ENCODE measurements at places on chromosomes 2 and 18.
A peak's percentile ranks its signal among the peaks of the same experiment; 100 is the strongest.

- no peak for DNase-seq
Measured at GRCh38 chr2:60447943-60448342, 105.5 kb downstream of the BCL11A start.

- DNase-seq, result no peak
Measured at GRCh38 chr2:18251486-18251885, 309.0 kb downstream of the RDH14 start.

DNA sequence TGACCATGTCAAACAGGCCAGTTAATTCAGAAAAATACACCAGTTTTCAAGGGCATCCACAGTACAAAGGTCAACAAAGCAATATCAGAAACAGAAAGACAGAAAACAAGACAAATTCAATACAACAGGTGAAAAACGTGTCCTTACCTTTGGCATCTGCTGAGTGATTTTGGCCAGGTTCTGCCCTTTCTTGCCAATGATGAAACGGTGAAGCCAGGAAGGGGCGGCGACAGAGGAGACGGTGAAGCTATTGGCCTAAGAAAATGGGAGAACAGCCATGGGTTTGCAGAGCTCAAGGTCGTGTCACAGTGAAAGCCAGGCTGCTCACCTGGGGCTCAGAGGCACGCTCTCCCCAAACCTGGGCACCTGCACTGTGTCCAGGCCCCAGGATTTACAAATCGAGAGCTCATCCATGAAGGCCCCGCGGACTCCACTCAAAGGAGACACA, 60.5 kb downstream of the HDLBP start:
- no peak for DNase-seq

GRCh38 chr2:152242787-152243472, 67.4 kb upstream of the STAM2 start:
- DNase-seq, result no peak

DNA sequence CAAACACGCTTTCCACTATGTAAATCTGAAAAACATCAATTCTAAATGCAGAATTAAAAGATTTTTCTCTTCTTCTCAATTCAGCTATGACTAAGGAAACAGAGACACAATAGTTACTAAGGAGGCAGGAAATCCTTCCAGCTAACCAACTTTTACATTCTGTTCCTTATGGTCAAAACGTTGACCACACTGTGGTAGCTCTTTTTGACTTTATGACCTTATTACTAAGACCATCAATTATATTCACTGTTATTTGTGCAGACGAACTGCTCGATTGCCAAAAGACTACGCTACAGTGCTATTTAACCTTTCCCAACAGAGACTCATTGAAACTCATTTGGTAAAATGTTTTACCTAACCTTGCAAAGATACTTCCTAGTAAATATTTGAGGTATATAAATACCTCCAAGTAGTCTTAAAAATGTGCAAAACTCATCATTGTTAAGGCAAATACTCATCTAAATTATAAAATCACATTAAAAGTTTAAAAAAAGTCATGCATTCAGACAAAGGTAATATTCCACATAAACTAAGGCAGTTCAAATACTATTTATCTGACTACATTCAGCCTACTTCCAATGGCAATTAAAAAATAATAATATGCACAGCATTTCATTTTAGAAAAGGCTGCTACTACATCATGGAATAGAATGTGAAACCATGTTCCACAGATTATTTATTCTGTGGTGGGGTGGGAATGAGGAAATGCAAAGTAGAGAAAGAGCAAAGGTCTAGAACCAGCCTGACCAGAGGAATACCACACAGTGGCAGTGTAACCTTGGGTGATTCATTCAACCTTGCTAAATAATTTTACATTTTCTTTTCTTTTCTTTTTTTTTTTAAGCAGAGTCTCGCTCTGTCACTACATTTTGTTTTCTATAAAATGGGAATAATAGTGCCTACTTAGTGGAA, 139.9 kb downstream of the THADA start:
- DNase-seq, result peak; percentile 82

GRCh38 chr2:40436093-40436475, 15.8 kb downstream of the SLC8A1 start:
- peak; percentile 41 for DNase-seq

DNA sequence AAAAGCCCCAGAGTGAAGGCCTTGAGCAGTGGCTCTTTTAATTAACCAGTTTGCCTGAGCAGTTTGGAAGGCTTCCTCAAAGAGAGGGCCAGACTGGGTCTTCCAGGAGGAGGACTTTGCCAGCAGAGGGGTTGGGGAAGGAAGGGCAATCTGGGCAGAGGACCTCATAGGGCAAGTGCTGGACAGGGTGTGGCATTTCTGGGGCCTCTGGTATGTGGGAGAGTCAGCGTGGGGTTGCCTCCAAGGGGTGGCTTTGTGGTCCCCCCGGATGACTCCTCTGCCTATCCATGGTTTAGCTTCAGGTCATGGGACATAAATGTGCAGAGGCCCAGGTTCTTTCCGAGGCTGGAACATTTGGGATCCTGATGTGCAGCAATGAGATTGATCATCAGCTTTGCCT, 12.6 kb downstream of the GLI2 start:
- no peak for DNase-seq

GRCh38 chr2:27909901-27910300, 19.4 kb downstream of the BABAM2 start:
- no peak for DNase-seq

DNA sequence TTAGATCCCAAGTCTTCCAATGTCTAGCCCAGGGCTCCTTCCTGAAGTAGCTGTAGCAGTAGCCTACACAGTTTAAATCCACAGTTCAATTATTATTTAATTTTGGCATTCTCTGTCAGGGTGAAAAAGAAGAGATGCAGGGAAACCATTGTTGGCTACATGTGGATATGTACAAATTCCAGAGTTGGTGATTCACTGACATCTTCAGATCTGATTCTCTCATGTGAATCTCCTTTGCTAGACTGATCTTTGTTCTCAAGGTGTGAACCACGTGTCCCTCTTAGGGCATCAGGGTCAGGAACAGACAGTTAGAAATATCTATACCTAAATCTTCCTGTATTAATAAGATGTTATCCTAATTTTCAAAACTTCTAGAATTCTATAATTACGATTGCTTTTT, 36.7 kb downstream of the ADCYAP1 start:
- DNase-seq, result no peak

DNA sequence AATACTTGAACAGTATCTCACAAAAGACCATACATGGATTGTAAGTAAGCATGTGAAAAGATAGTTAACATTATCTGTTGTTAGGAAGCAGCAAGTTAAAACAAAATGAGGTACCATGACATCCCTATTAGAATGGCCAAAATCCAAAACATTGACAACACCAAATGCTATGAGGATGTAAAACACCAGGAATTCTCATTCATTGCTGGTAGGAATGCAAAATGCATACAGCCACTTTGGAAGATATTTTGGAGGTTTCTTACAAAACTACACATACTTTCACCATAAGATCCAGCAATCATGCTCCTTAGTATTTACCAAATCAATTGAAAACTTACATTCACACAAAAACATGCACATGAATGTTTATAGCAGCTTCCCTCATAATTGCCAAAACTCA, 30.9 kb upstream of the ICOS start:
- DNase-seq, result no peak

- no peak for DNase-seq
Measured at GRCh38 chr2:15908371-15908770, 32.0 kb upstream of the MYCN start.

GRCh38 chr2:173442542-173442941, 87.9 kb downstream of the CDCA7 start:
- no peak for DNase-seq

- peak; percentile 55 for DNase-seq
Measured at GRCh38 chr2:152055366-152056108, 43.3 kb downstream of the CACNB4 start.

DNA sequence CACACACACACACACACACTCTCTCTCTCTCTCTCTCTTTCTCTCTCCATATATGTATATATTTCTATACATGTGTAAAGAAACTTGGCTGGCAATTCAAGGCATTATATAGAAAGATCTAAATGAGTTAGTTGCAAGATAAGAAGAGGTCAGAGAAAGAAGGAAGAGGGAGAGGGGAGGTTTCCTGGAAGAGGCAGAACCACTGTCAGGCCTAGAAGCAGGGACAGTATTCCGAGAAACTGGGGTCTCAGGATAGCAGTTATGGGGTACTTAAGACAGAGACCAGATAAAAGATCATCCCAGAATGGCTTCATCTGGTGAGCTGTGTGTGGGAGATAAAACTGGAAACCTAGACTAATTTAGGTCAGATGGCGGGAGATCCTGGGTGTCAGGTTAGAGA, 180.8 kb downstream of the CAMKMT start:
- no peak for DNase-seq

- no peak for DNase-seq
Measured at GRCh38 chr2:39621596-39621995, 44.1 kb upstream of the TMEM178A start.

- no peak for DNase-seq
Measured at GRCh38 chr2:19262150-19262549, 96.3 kb downstream of the OSR1 start.

- DNase-seq, result no peak
Measured at GRCh38 chr2:30591186-30591585, 144.1 kb downstream of the LCLAT1 start.

GRCh38 chr2:234606896-234607295, 110.0 kb upstream of the ARL4C start:
- peak; percentile 9 for DNase-seq

GRCh38 chr2:61450144-61450543, 20.7 kb downstream of the USP34 start:
- no peak for DNase-seq

DNA sequence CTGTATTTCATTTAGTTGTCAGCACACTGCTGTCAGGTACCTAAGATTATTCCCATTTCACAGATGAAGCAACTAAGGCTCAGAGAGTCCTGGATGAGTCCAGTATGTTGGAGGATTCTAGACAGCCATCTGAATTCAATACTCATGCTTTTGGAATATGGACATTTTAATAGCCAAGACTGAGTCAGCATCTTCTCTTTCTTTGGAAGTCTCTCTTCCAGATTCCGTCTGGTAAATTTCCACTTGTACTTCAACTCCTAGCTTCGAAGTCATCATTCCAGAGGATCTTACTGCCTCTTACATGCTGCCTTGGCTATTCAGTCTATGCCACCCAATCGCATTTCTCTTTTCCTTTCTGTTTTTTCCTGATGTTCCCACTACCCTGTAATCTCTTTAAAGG, 40.6 kb downstream of the INSIG2 start:
- DNase-seq, result no peak
